Hematopoietic multipotent progenitor cell (in vitro differentiated cells): ENCODE measurements at places on chromosomes 1 and 21.

GRCh38 chr1:159821171-159821867 lies 5.4 kb upstream of the SLAMF8 start:
- no peak for DNase-seq

DNA sequence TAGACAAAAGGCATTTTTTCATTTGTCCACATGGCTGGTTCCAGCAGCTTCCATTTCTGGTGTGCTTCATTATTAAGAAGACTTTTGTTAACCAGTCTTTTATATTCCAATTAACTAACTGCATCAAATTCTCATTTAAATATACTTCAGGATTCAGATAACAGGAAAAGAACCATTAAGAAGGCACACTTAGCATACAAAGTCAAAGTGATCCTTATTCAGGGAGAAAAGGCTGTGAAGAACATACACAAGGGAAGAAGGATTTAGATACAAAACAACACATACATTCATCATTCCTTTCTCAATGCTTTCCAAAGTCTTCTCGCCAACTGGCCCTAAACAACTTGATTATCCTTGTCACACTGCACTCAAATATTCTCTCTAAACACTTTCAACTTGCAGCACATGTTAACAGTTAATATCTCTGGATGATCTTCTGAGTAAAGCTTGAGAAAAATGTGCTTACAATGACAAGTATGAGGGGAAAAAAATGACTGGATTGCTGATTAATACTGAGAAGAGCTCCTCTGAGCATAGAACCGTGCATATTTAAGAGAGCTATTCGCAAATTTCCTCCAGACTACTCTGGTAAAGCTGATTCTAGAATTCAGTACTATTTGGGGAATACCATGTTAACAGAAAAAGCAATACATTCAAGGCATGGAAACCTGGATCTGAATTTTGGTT lies 225.2 kb upstream of the TNR start:
- no peak for DNase-seq

- DNase-seq = no peak
These were observed 80.6 kb downstream of the GON4L start for GRCh38 chr1:155776414-155776813.

GRCh38 chr1:97063532-97063931 lies 341.9 kb downstream of the PTBP2 start:
- DNase-seq = no peak

DNA sequence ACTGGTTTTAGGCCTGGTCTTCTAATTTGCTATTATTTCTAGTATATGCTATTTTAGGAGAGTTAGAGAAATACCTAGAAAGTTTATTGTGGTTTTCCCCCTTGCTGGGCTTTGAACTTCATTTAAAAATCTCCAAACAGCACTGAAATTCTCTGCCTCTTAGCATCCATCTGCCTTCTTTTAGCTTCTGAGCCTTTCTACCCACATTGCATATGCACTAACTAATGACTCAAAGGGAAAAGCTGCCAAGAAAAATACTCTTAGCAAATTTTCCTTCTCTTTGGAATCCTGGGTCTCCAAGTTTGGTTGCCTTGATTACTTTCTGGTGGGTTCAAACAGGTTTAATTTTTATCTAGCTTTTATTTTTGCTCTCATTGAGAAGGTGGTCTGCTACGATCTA lies 408.4 kb upstream of the PTBP2 start:
- no peak for DNase-seq

DNA sequence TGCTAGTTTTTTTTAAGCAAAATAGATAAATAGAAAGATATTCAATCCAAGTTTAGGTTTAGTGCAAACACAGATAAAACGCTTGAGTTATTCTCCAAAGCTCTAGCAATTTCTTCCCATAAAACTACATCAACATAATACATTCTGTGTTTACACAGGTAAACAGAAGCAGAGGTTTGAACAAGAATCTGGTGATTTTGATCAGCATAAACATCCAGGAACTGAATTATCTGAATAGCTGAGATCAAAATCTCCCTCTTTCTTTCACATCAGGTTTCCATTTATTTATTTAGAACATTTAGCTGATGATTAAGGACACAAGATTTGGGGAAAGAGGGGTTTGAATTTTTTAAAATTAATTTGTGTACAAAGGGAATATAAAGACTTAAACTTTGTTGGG lies 1564.6 kb downstream of the MRPL39 start:
- DNase-seq = no peak

- no peak for DNase-seq
These were observed 282.9 kb downstream of the PBX1 start for GRCh38 chr1:164841702-164842465.

DNA sequence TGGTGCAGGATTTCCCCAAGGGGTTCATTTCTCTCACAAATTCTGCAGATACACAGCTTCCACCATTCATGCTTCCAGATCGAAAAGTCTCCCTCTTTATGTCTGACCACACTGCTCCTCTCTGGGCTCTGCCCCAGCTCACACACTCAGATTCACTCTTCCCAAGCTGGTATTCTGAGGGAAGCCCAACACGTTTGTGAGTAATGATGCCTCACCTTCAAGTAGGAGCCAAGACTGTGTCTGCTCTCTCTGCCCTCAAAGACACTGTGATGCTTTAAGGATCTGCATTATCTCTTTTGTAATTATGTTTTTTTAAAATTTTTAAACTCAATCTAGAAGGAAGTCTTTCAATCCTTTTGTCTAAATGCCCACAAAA lies 19.8 kb downstream of the PRAMEF11 start:
- no peak for DNase-seq

DNA sequence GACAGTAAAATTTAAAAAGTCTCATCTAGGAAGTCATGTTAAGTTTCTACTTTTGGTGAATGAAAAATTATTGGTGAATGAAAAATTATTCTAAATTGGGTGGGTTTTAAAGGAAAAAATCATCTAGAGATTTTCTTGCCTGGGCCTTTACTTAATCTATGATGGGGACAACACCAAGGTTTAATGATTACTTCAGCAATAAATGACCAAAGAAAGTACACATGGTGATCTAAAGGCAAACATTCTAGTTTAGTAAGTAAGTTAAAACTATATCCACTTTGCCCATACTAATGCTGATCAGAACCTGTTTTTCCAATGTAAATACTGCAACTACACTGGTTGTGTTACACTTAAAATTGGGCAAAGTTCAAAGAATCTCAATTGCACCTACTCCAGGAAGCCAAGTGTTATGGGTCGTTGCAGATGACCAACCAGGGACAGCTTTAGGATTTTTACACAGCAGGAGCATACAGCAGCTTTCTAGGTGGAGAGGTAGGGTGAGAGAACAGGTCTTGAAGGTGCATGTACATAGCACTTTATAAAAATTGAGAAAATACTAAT lies 14.6 kb upstream of the RPL5 start:
- DNase-seq = no peak

- no peak for DNase-seq
These were observed 9.8 kb downstream of the BARHL2 start for GRCh38 chr1:90707363-90707710.

DNA sequence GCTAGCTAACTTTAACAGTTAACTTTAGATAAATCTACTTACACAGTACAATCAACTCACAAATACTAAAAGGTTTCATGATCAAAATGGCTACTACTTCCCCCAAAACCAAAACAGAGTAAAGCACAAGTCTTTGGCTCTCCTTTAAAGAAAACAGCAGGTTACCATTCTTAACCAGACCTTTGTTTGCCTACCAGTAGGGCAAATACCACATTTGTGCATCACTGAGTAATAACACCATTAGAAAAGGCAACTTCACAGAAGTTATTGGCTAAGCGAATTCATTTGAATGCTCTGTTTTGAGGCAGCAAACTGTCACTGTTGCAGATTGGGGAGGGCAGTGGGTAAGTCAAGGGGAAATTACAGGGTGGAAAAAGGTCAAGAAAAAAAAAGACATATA lies 17.3 kb upstream of the SERPINC1 start:
- no peak for DNase-seq

DNA sequence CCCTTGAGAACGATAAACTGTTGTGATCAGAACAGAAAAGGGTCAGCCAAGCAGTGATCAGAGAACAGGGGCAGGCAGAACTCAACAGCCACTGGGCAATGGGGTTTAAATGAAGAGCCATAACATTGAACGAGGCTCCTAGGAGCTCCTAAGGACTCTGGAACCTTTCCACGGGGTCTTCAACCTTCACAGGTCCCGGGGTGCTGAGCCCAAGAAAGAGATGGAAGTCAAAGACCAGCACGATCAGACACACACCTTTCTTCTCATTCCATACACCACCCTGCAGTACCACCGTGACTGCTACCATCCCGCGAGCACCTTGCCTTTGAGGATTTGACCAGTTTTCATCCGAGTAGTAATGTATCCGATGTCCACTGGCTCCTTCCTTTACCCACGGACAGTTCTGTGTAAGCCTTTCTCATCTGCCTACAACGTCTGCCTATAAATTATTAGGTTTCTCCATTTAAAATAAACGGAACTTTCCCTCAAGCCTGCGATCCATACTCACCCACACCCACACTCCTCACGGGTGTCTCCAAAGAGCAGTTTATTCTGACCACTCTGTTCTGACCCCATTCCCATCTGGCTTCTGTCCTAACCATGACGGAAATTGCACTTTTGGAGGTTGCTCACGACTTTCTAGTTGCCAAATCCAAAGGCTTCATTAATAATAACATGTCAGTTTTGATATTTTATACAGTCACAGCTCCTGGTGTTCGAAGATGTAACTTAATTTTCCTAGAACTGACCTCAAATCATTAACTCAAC lies 16.8 kb upstream of the HHAT start:
- no peak for DNase-seq

GRCh38 chr1:62241371-62242131 lies 46.9 kb downstream of the L1TD1 start:
- DNase-seq = no peak

DNA sequence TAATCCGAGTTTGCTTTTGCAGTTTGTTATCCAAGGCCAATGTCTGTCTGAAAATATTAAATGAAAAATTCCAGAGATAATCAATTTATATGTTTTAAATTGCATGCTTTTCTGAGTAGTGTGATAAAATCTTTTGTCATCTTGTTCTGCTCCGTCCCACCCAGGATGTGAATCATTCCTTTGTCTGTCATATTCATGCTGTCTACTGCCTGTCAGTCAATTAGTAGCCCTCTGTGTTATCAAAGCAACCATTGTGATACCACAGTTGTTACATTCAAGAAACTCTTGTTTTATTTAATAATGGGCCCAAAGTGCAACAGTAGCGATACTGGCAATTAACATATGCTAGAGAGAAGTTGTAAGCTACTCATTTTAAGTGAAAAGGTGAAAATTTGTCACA lies 819.3 kb downstream of the BRINP3 start:
- DNase-seq = no peak

DNA sequence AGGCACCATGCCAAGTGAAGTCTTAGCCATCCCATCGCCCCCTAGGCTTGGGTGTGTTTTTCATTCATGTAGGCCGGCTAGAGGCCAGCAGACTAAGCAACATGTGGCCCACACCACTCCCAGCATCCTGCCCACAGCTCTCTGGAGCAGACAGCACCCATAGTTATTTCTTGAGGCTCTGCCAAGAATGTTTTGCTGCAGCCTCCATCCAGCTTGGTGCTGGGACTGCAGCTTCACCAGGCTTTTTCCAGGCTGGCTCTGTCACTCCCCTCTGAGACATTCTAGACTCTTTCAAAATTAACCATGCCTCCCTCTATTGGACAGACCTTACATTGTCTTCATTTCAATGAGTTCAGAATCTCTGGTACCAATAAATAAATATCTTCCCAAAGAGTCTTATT lies 104.2 kb downstream of the DUSP10 start:
- DNase-seq = no peak

DNA sequence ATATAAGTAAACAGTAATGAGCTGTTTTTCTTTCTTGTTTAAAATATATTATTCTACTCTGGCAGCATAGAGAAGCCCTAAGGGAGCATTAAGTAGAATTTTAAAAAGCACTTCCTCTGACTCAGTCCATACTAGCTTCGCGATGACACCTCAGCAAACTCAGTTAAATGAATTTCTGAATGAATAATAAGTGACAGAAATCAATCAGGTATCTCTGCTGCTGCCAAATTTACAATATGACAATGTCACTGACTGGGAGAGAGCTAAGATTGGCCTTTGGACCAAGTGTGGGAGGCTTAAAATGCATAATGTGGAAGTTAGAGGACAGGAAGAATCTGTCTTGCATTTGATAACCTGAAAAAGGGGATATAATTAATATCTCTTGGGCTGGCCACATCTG lies 296.1 kb downstream of the HHIPL2 start:
- no peak for DNase-seq

DNA sequence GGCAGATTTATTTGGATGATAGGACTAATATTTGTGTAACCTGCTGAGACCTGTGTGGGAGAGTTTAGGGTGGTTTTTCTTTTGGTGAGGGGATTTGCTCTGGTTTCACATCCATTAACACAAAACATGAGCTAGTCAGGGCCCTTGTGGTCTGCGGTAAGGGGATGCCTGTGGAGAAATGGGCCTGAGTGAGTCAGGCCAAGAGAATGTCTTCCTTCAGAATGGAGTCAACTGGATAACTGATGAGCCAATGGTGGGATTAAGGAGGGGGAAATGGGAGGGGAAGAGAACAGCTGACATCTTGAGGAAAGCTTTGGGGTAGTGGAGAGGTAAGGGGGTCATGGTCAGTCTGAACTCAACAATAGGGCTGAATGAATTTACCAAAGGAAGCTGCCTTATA lies 13.9 kb downstream of the WNT2B start:
- no peak for DNase-seq

GRCh38 chr1:5296095-5296494 lies 641.7 kb downstream of the AJAP1 start:
- DNase-seq = no peak

DNA sequence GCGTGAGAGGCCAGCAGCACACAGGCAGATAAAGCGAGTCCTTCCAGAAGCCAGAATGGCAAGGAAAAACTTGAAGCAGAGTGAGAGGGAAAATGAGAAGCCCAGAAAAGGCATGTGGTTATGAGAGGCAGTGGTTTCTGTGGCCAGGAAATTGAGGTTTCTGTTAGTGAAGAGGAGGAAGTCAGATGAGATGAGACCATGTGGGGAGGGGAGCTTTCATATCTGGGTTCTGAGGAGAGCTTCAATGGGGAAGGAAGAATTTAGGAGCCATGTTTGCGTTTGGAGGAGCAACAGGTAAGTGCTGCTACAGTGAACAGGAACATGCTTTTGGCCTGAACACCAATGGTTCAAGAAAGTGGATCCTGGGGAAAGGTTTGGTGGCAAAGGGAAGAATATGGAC lies 6.1 kb upstream of the CD1A start:
- peak; percentile 9 for DNase-seq

DNA sequence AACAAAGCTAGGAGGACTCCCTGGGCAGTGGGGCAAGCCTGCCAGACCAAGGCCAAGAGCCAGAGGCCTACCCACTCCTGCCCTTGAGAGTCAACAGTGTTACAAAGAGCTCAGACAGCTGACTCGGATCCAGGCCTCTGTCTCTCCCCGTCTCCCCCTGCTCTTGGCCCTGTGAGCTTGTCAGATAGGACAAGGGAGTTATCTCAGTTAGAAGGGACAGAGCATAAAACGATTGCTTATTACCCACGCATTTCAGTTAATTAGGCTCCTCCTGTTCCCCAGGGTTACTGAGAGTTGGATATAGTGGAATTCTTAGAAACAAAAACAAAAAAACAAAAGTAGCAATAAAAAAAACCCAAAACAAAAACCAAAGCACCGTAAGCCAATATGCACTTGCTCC lies 1.3 kb downstream of the SLC41A1 start:
- no peak for DNase-seq
